H9 (cell line): ENCODE measurements at places on chromosomes 16 and 17. TPM values are rescaled to one million over a fixed set of nuclear protein-coding genes. Genes with fewer than 3 reads are reported as not detected.
A peak's percentile ranks its signal among the peaks of the same experiment; 100 is the strongest.

Gene TMIGD1
- not detected in 2 replicates for total RNA-seq

Gene FBXW10B
- not detected in 2 replicates for total RNA-seq

Gene KRT14
- total RNA-seq: not detected in 2 replicates

Gene KRTAP4-1
- not detected in 2 replicates for total RNA-seq

Gene C17orf50
- total RNA-seq: not detected in 2 replicates

Gene C1QTNF8
- total RNA-seq: not detected in 2 replicates

Gene KRT36
- not detected in 2 replicates for total RNA-seq

Gene FZD2
- 17.4 and 18.2 TPM in 2 replicates for total RNA-seq

Gene WBP2
- total RNA-seq: 59.2 and 63.2 TPM in 2 replicates

Gene MGAT5B
- total RNA-seq: 4.6 and 4.9 TPM in 2 replicates

GRCh38 chr17:45437465-45438283, 5.0 kb upstream of the ARHGAP27 start:
- peak; percentile 71 for DNase-seq

DNA sequence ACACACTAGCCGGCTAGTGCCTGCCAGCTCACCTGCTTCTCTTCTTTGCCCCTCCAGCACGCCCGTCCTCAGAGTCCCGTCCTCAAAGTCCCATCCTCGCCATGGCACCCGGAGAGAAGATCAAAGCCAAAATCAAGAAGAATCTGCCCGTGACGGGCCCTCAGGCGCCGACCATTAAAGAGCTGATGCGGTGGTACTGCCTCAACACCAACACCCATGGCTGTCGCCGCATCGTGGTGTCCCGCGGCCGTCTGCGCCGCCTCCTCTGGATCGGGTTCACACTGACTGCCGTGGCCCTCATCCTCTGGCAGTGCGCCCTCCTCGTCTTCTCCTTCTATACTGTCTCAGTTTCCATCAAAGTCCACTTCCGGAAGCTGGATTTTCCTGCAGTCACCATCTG, 3.6 kb downstream of the SCNN1G start:
- DNase-seq: peak; percentile 37

GRCh38 chr17:7579001-7579833, at the start of gene CD68:
Gene CD68, plus strand, starts transcription at chr17:7579638. Its CDS starts 40 bp downstream, at chr17:7579678.
- DNase-seq: peak; percentile 89

DNA sequence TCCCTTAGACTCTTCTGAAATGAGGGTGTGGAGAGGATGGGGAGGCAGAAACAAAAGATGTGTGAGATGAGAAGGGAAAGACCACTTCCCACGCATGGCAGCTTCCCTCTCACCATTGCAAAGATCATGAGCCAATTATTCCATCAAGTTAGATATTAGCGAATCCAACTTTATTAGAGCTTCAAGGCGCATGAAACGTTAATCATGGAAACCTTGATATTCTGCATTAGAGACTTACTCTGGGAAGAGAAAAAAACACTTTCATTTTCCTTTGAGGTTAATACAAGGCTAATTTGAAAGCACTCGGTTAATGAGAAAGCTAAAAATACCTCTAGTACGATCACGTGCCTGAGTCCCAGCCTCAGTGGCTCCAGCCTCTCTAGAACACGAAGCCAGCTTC, 220.6 kb upstream of the RPL38 start:
- DNase-seq: no peak

- no peak for DNase-seq
These were observed 254.7 kb upstream of the CDH11 start for GRCh38 chr16:65376601-65377000.

- no peak for DNase-seq
These were observed 17.9 kb downstream of the MYO18A start for GRCh38 chr17:29162082-29162908.

- no peak for DNase-seq
These were observed 11.6 kb upstream of the CSNK1D start for GRCh38 chr17:82285141-82285540.

GRCh38 chr17:58335779-58336455, 7.3 kb upstream of the TSPOAP1 start:
- no peak for DNase-seq

DNA sequence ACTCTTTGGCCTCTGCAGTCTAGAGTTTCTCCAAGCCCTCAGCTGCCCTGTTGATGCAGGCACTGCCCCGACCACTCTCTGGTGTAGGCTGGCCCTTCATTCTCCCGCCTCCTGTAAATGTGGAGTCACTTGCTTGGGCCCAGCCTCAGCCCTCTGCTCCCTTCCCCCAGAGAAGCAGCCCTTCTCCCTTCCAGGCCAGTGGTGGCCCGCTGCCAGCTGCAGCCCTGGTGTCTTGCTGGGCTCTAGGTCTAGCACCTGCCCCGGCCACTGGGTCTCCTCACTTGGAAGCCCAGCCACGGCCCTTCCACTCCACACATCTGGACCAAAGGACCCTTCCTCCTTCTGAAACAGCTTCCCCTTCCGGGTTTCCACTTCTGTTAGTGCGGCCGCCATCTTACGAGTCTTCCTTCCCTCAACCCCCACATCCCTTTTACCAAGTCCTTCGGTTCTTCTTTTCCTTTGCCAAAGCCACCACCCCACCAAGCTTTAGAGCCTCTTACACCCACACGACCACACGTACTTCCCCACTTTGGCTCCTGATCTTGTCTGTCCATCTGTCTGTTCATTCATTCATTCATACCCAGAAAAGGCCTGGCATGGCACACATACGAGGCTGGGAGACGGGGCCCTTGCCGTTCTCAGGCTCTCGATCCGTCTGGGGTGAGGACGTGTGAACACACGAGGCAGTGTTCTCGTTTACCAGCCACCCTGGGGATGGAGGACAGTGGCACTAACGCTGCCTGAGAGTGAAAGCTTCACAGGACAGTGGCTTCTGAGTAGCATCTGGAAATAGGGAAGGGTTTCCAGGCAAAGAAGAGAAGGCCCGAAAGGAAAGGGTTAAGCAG, 68.0 kb downstream of the ABR start:
- DNase-seq: no peak

DNA sequence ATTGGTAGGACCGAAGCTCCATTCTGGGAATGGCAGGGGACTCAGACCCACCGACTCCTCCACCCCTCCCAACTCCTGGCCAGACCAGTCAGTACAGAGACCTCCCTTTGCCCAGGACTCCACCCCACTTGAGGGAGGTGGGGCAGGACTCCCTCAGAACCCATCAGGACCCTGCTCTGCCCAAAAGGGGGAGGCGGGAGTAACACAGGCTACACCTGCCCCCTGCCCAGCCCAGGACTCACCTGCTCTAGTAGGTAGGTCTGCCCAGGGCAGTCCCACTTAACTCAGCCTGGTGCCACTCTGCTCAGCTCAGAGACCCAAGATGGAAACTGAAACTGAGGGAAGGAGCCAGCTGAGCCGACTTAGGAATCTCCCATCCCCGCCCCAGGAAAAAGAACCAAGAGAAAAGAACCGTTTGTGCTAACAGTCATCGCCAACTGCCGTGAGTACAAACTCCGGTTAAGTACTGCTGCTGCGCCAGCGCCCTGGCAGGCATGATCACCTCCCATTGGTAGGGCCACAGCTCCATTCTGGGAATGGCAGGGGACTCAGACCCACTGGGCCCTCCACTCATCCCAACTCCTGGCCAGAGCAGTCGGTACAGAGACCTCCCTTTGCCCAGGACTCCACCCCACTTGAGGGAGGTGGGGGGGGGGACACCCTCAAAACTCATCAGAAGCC, 503 bp downstream of the DHX58 start:
- DNase-seq: peak; percentile 76

DNA sequence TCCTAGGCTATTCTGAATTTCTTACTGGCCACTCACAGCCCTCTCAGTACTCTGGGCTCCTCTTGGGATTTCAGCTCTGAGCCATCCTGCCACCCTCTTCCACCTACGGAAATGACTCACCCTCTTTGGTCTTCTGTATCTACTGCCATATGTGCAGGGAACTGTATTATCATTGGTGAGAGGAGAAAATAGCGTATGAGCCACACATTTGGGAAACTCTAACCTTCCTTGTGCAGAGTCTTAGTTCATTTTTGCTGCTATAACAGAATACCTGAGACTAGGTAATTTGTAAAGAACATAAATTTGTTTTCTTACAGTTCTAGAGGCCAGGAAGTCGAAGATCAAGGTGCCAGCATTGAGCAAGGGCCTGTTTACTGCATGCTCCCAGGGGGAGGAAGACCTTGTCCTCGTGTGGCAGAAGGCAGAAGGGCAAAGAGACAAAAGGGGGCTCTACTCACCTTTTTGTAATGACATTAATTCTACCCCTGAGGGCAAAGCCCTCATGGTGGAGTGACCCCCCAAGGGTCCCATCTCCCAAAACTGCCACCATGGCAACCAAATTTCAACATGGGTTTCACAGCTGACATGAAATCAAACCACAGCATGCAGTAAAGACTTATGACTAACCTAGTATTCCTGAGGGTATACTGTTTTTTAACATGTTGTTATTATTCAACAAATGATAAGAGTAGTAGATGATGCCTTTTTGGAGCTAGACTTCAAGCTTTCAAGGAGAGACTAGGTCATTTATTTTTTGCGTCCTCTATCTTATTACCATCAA, 191.8 kb downstream of the PRKCA start:
- no peak for DNase-seq

GRCh38 chr17:35051579-35052240, 11.8 kb downstream of the RFFL start:
- no peak for DNase-seq

DNA sequence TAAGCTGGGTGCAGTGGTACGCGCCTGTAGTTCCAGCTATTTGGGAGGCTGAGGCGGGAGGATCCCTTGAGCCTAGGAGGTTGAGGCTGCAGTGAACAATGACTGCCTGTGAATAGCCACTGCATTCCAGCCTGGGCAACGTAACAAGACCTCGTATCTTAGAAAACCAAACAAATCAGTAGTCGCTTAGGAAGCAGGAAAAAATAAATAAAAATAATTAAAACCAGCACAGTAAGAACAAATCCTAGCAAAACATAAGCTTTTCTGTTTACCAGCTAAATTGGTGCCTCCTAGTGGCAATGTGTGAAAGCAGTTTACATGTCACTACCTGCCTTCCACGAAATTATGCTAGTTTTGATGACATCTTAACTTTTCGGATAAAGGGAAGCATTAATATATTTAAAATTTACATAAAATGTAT, 1.3 kb downstream of the ARMC5 start:
- no peak for DNase-seq

- no peak for DNase-seq
These were observed 40.0 kb downstream of the RTN4RL1 start for GRCh38 chr17:1985093-1985492.

DNA sequence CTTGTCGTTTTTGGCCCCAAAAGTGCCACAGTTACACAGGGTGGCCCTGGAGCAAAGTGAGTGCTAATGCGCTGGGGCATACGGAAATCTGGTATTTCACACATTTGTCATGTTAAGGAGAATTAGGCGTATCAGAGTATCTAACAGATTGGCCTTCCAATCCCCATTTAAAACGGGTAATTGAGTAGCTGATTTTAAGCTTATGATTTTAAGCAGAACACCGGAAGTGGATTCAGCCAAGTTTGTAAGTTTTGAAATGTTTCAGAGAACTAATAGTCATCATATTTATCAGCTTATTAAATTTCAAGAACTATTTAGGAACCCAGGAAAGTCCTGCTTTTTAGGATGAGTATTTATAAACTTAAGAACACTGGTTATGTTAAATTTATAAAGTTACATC, 19.5 kb downstream of the LRRC75A start:
- no peak for DNase-seq

DNA sequence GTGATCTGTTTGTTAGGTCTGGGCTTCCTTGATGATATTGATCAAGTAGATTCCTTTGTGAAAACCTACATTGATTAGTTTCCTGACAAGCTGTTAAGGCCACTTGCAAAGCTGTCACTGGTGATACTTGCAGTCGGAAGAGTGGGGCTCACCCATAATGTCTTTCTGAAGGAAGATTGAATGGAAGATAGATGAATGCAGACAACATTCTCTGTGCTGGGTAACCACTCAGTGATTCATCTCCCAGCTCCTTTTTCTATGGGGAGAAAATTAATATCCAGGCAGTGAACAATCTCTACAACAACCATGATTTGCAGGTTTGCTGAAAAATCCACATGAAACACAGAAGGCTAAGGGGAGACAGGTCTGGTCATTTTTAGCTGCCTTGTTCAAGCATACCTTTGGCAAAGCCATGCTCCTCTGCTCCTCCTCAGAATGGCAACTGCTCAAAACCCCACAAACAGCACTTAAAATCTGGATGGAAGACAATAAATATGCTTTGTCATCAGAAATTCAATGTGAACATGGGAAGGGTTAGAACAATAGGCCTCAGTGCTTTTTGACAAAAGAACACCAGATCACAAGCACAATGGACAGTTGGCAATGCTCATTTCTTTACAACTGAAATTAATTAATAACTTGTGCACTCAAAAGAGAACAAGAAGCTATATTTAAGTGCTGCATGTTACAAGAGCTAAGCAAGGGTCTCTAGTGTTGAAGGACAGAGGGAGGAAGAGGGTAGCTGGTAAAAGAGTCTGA, 495.4 kb downstream of the TOX3 start:
- DNase-seq: no peak

DNA sequence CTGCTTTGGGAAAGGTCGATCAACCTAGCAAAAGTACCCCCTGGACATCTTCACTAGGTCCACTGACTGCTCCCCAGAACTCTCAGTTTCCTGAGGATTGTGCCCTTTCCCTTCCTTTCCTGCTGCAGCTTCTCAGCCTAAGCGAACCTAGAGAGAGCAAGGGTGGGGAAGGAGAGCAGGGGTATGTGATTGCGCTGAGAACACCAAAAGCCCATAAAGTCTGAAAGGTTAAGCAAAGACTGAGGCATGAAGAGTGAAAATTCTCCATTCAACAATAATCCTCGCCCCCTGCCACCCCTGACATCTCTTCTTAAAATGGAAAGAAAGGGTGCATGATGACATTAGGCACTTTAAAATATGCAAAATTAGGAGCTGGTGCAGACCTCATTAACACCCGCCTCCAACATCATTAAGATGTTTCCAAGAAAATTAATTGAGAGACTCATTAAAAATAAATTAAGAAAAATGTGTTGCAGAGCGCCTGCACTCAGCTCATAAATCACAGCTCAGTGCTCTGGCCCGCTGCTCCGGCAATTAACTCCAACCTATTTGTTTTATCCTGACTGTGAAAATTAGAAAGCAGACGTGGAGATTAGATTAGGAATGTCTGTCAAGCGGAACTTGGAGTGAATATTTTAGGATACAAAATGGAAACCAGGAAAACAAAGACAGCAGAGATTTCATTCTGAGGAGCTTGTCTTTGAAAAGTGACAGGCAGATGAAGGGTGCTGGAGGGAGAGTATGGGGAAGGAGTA, 49.1 kb upstream of the PMFBP1 start:
- no peak for DNase-seq

- DNase-seq: no peak
These were observed 166.4 kb downstream of the CCDC182 start for GRCh38 chr17:57578608-57579225.

DNA sequence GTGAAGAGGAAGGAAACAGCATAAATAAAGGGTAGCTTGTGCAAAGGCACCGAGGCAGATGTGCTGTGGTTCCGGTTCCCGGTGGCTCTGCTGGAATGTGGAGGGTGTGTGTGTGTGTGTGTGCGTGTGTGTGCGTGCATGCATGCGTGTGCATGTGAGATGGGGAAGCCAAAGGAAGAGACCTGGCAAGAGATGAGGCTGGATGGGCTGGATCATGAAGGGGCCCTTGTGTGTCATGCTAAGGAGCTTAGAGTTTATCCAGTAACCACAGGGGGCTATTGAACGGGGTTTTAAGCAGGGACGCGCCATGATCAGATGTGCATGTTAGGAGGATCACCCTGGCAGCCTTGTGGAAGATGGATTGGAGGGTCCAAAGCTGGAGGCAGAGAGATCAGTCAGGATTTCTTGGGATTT, 8.3 kb downstream of the WSCD1 start:
- DNase-seq: no peak
